ENCODE measurements at places on chromosomes 6 and 20.

DNA sequence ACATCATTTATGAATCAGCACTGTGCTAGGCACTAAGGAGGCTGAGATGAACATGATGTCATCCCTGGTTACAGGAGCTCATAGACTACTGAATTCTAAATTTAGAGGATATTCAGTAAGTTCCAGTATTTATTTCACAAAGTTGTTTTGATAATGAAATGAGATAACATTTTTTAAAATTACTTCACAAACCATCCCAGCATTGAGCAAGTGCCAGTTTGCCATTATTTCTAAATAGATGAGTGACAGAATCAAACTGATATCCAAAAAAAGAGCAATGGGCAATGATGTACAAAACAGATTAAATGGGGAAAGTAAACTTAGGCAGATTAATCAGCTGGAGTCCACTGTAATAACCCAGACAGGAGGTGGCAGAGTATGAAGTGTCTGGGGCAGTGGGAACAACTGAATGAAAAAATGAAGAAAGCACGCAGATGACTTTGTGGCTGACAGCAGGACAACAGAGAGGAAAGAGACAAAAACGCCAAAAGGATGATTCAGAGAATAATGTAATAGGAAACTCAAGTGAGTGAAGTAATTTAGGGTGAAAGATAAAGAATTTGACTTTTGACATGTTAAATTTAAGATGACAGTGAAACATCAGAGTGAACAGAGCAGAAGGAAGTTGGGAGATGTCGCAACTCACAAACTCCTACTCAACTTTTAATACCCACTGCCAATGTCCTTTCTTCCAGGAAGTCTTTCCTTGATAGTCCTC lies 70.2 kb downstream of the RCAN2 start:
- no peak for DNase-seq

GRCh38 chr6:21049148-21049547 lies 514.9 kb downstream of the CDKAL1 start:
- DNase-seq: no peak

GRCh38 chr6:84768442-84769174 lies 4.2 kb upstream of the TBX18 start:
- DNase-seq: peak; percentile 36

DNA sequence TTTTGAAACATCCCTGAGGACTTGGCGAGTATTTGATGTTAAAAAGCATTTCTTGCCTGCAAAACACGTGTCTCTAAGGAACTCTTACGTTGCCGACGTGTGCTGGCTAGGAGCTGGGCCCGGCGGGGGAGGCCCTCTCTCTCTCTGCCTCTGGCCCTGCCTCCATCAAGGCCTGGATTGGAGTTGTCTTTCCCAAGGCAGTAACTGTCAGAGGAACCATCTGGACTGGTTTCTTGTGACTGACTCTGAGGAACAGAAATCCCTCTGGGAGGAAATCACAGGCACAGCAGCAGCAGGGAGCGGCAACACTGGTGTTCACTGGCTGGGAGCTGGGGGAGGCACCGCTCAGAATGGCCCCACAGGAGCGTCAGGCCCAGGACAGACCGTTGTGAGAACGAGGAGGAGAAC lies 244.2 kb downstream of the NRN1 start:
- no peak for DNase-seq

DNA sequence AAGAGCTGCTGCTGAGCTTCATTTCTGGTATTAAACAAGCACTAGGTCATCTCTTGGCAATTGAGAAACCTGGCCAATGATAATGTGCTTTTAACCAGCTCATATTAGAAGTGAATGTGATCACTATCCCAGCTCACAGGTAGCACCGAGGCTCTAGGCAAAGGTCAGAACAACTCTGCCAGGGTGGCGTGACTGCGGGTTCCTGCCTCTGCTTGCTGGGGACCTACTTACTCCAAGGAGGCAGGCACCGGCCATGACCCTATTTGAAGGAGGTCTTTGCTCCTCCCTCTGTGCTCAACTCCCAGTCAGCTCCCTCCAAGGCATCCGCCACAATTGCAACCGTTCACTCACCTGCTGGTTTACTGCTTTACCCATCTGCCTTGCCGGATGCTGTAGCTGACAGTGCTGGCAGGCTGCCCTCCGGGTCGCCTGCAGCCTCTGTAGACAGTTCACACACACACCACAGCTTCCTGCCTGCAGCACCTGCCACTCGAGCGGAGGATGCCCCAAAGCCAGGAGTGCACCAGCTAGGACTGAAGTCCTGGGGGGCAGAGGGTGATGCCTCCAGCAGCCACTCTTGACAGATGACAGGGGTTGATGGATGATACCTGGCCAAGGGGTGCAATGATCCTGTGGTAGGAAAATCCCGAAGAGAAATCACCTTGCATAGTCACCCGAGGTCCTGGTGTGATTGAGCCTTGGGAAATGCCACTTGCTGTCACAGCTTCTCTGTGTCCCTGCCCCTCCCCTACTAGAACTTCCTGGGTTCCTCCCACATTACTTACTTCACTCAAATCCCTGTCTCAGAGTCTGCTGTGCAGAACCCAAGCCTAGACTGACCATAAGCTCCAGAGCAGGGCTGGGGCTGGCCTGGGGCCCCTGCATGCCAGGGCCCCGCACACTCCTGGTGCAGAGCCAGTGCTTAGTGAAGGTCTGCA lies 8.8 kb upstream of the VSX1 start:
- no peak for DNase-seq

DNA sequence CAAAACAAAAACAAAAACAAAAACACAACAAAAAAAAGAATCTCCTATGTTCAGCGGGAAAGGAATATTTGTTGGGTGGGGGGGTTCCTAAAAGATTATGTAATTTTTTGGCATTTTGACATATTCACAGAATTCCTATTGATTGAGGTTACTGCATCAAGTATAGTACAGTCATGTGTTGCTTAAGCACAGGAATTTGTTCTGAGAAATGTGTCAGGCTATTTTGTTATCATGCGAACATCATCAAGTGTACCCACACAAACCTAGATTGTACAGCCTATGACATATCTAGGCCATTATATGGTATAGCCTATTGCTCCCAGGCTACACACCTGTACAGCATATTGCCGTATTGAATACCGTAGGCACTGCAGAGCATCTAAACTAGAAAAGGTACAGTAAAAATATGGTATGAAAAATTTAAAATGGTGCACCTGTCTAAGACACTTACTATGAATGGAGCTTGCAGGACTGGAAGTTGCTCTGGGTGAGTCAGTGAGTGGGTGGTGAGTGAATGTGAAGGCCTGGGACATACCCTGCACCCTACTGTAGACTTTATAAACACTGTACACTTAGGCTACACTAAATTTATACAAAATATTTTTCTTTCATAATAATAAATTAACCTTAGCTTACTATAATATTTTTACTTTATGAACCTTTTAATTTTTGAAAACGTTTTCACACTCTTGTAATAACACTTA lies 110.6 kb downstream of the CDKAL1 start:
- DNase-seq: no peak

GRCh38 chr6:81557811-81558210 lies 194.7 kb downstream of the TENT5A start:
- DNase-seq: no peak

DNA sequence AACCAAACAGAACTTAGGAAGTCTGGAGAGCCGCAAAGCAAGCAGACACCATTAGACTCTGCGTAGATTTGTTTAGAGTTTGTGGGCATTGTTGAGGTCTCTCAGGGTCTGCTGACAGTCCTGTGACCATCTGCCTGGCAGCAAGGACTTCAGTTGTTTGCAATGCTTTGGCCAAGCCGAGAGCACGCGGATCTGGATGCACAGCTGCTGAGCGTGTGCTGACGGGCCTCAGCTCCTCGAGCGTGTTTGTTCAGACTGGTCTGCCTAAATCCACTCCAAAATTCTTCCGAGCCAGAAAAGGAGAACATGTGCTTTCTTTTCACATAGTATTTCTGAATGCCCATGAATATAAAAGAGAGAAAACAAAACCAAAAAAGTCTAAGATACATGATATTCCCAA lies 159.0 kb downstream of the ZNF217 start:
- no peak for DNase-seq

GRCh38 chr6:33329058-33329457 lies 11.5 kb upstream of the ZBTB22 start:
- no peak for DNase-seq

DNA sequence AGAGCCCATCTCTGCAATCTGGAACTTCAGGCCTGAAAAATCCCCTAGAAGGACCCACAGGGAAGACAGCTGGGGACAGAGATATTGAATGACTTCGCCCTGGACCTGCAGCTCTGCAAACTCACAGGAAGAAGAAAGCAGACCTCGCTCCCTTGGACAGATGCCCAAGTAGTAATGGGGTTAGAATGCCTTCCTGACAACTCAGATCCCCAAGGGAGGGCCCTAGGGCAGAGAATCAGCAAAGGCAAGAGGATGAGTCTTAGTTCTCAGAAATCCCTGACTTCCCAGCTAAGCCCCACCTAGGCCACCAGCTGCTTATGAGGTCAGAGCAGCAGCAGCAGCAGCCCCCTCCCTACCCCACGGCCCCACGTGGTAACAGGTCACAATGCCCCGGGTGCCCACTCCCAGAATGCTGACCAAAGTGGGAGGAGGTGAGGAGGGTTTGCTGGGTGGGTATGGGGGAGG lies at the start of gene C20orf141:
Gene C20orf141, plus strand, starts transcription at position 401 of the 465 bp plus-strand sequence. CDS start 198 bp downstream, outside the sequence.
- DNase-seq: no peak

DNA sequence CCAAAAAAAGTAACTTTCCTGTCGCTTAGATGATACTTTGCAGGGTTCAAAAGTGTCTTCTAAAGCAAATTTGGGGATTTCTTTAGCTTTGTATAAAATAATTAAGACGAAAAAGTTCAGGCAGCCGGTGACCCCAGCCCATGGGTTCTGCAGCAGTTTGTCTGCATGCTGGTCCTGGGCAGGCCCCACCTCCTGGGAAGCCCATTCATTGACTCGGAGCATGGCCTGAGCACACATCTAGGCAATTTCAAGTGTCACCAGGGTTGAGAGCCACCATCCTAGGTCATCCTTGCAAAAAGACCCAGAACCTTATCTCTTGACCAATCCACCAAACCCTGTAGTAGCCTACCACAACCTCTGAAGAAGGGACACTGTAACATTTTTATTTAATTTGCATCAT lies 20.6 kb downstream of the BFSP1 start:
- DNase-seq: no peak

DNA sequence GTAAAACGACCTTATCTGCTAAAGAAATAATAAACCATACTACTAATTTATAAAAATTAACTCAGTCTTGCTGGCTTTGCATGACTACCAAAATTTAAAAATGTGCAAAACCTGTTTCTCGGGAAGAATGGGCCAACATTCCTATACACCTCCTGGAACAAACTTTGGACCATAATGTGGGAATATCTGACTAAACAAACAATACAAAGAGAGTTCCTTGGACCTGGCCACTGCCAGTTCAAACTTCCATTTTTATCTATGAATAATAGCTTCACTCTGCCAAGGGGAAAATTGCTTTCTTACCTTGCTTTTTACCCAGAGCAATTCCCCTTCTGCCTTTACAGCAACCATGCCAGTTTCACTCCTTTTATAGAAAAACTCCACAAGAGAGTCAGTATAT lies 38.7 kb upstream of the POU5F1 start:
- DNase-seq: no peak

GRCh38 chr6:125951323-125951722 lies 5.2 kb upstream of the HINT3 start:
- DNase-seq: no peak

DNA sequence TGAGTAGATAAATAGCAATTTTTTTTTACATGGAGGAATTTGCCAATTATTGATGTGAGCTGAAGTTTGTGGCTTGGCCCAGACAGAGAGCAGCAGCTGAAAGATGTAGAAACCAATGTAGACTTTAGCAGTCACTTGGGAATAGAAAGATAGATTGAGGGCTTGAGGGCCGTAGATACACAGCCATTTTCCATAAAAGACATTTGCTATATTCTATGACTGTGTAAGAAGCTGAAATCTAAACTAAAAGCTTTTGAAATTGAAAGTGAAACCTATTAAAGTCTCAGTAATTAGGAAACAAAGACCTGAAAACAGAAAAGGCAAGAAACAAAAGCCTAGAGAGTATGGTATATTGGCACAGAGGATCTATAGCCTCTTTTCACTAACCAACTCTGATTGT lies 332.7 kb downstream of the CENPW start:
- DNase-seq: no peak

DNA sequence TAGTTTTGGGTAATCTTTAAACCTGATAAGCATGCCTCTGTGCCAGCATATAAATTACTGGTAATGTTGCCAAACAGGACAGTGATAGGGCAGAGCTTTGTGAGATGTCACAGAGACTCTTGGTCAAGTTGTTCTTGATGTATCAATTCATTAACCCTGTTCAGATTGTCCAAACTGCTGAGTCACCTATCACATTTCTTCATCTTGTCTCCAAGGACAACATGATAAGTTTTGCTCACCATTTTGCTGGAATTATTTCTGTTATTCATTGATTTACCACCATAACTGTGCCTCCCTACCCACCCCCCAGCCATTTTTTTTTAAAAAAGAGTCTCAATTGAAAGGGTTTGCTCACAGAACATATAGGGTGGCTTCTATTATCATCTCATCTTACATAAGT lies 19.5 kb upstream of the GMNN start:
- no peak for DNase-seq

DNA sequence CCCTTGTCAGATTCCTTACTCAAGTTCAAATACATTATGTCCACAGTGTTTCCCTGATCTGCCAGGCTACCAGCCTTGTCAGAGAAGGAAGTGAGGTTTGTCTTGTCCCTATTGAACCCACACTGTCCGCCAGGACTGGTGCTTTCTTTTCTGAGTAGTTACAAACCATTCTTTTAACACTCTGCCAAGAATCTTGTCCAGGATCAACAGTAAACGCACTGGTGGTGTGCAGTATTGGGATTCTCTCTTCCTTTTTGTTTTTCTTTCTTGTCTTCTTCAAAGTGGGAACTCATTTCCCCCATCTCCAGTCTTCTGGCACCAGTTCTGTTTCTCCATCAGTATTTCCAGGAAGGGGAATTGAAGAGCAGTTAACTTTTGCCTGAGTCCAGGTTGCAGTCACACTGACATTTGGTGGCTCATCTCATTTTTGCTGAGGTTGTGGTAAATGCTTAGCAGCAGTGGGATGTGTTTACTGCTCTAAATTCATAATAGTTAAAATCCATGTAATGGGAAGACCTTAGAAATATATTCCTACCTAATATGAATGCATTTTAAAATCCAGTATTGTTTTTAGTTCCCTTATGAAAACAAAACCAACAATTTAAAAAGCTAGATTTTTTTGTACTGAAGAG lies 295.3 kb downstream of the PRL start:
- no peak for DNase-seq

DNA sequence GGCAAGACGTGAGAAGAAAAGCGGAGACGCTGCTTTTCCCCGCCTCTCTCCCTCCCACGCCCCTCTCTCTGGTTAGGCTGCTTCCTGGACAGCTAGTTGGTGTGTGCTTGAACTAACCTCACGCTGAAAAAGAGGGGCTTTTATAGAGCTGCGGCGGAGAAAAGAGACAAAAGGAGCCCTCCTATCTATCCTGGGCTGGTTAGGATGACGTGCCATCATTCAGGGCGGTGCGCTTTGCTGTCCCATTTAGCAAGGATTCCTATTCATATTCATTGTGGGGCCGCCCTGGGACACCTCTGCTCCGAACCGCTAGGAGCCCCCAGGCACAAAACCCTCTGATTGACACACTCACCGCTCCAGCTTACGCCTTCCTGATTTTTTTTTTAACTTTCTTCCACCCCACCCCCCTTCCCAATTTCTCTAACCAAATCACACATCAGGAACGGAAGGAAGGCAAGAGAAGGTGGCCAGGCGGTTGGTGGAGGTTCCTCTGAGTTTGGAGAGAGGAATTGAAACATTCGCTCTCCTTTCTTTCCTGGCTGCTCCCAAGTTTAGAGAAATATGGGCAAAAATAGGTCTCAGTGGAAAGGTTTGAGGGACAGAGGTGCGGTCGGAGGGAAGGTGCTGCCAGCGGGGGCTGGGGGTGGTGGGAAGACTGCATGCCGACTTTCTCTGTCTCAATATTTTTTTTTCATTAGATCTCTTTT lies at the start of gene OLIG3:
Gene OLIG3, minus strand, starts transcription at position 114 of the 707 bp plus-strand sequence. CDS start 224 bp downstream, outside the sequence.
- DNase-seq: no peak

- no peak for DNase-seq
Observed at GRCh38 chr6:25053875-25054371, 118.2 kb upstream of the RIPOR2 start.
